NCI-H1417 treated with DMSO at 0.1 percent for 48 hours (cell line): ENCODE measurements at places on chromosomes 2 and 18.

DNA sequence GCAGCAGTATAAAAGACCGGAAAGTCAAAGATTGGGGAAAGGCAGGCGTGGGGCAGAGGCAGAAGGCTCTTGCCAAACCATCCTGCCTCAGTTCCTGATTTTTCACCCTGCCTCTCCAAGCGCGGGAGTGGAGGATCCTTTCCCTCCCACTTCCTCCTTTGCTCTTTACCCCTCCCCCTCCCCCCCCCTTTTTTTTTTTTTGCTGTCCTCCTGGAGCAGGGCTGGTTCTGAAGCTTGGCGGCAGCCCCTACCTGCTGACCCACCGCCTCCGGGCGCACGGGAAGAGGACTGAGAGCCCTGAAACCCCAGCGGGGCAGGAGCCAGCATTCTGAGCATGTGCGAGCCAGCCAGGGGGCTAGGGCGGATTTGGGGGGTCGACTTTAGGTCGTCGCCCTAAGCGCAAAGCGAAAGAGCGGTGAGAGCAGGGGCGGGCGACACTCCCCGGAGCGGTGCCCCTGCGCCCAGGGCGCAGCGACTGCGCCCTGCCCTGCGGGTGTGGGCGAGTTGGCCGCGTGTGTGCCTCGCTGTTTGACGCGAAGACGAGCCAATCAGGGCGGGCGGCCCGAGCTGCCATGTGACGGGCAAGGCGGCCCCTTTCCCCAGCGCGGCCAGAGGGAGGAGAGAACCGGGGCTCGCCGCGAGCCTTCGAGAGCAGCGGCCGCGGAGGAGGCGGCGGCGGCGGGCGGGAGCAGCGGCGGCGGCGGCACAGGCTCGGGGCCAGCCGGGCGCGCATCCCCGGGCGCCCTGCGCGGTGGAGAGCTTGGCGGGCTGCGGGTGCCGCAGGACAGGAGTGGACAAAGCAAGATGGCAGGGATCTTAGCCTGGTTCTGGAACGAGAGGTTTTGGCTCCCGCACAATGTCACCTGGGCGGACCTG is at the start of gene CERS6:
TSS of gene CERS6 (plus strand) at position 628 of the 876 bp plus-strand sequence. CDS start at position 805, 177 bp downstream.
- no peak for DNase-seq

DNA sequence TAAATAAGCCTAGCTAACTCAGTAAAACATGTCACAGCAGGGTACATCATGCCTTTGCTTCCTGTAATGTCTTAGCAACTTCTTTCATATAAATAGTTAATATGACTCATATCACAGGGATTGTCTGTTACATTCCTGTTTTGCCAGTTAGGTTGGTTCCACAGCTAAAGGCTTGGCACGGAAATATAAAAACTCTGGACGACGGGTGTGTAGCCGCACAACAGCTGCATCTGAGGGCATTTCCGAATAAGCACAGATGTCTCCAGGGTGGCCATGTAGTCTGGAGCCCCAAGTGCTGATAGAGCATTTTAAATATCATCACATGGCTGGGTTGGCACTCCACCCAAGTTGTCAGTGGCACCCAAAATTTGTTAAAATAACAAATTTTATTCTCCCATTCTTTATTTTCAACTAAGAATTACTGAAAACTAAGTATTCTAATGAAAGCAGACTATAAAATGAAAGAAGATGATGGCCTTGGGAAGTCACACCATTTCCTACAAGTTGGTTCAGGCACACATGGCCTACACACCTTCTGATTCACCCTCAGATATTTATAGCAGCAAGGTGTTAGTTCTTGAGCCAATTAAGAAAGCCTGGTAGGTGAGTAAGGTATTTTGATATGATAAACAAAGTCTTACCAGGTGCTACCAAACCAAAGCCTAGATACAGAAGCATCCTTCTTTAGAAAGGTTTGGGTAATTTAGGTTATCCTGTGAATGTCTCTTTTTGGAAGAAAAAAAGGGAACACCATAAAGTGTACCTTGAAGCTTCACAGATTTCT is 61.8 kb upstream of the STK17B start:
- DNase-seq = no peak

- DNase-seq = no peak
Measured at GRCh38 chr2:49288113-49288705, 133.9 kb upstream of the FSHR start.

DNA sequence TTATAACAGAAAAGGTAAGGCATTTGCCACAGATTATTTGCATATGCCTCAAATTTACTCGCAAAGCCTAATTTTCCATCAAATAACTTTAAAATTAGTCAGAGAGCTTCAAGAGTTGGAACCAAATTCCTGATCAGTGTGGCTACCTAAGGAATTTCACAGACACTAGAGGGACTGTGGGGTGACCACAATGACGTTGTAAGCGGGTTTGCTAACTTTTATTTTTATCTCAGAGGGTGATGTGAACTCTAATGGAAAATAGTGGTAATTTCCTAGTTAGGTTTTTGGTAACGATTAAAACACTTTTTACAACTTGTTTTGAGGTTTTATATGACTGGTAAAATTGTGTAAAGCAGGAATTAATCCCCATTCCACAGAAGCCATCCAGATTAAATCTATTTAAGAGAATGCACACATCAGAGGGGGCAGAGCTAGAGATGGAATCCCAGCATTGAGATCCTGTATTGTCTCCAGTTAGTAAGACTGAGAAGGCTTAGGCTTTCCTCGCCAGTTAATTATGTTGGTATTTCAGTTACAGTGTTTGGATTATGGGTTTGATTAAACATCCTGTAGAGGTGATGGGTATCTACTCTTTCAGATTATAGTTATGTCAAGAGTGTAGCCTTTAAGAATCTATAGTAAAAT is 129.0 kb downstream of the GPD2 start:
- no peak for DNase-seq

GRCh38 chr2:135913727-135914365 is 37.6 kb upstream of the MCM6 start:
- no peak for DNase-seq

DNA sequence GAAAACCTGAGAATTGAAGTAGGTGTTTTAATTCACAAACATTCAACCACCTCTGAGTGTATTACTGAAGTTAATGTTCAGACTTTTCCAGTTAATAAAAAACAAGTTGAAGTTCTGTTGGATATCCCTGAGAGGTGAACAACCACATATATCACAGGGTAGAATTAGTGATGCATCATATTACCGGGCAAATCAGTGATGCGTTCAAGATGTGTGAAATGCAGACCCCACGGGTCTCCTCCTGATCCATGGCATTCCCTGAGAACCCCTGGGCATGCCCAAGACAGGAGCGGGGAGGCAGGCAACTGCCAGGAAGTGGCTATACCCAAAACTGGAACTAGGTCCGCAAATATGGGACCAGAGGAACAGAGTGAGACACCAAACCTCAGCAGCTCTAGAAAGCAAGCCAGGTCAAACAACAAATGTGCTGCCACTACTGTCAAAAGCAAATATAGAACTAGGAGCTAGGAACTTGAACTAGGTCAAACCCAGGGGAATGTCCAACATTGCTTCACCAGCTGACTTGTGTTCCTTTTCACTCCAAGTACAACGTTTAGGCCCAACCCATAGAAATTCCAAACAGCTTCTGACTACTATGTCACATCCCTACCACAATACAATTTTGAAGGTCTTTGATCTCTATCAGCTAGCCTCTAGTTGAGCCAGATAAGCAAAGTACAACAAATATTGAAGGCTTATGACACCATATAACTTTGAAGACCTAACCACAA is 20.2 kb downstream of the PSTPIP2 start:
- DNase-seq = no peak
